Peyer's patch (tissue), 4 donors: ENCODE measurements at places on chromosomes 4 and X.

GRCh38 chr4:94530073-94530472 is 78.3 kb downstream of the PDLIM5 start:
- DNase-seq = no peak

GRCh38 chrX:85964744-85965143 is 82.6 kb downstream of the CHM start:
- no peak for DNase-seq

DNA sequence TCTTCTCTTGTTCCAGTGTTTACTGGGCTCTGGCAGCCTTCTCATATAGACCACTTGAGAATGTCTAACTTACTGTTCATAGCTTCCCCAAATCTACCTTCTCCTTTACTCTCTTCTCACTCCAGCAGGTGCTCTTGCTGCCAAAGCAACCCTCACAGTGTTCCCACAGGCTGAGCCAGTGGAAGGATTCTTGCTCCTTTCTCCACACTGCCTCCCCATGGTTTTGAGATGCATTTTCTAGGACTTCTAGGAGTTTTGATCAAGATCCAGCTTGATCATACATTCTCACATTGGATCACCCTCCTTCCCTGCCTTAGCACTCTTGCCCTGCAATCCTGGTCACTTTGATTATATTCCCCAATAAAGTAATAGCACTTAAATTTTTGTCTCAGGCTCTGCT is 230.8 kb downstream of the TMEM47 start:
- no peak for DNase-seq

- no peak for DNase-seq
Measured at GRCh38 chrX:109918753-109919152, 84.2 kb upstream of the TMEM164 start.

DNA sequence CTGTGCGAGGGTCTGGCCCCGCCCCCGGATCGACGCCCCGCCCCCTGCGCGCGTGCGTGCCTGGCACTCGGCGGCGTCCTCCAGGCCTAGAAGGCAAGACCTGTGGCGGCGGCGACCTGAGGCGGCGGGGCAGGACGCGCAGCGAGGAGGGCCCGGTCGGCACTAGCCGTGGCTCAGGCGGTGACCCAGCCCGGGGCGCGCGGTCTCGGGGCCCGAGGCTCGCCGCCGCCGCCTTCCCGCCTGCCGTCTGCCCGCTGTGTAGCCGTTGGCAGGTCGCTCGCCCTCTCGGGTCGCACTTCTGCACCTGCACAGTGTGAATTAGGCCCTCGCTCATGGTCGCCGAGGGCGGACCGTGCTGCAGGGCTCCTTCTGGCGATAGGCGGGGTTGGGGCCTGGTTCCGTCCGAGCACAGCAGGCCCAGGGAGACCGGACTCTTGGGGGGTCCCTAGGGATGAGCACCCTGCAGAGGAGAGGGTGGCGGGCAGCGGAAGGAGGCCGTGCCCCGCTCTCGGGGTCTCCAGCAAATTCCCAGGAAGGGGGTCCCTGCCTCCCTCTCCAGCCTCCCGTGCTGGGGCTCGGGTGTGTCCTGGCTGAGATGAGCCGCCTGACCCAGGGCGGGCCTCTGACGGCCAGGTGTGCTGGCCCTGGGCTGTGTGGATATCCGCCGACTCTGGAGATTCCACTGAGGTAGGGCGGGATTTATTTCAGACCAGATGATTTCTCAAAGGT is 557 bp upstream of the FAM53A start:
- DNase-seq = no peak

- no peak for DNase-seq
Measured at GRCh38 chr4:108620933-108621905, 843 bp downstream of the RPL34 start.

DNA sequence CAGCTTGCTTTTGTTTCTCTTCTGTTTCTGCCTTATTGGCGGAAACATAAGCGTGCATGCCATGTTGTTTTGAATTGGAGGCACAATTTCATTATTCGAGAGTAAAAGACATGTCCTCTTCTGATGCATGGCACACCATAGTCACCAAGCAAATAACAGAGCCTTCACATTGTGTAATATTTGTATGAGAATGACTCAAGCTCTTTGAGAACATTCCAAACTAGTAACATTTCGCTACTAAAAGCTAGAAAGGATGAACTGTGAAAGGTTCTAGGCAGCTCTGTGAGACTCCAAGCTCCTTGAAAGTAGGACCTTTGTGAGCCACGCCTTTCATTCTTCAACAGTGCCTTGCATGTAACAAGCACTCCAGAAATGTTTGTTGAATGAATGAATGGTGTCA is 9.2 kb upstream of the ANXA3 start:
- no peak for DNase-seq
